Suprapubic skin (tissue), 4 donors: ENCODE measurements at places on chromosomes 3 and 15.

- DNase-seq: no peak
Observed at GRCh38 chr15:27095886-27096624, 125.1 kb downstream of the GABRG3 start.

DNA sequence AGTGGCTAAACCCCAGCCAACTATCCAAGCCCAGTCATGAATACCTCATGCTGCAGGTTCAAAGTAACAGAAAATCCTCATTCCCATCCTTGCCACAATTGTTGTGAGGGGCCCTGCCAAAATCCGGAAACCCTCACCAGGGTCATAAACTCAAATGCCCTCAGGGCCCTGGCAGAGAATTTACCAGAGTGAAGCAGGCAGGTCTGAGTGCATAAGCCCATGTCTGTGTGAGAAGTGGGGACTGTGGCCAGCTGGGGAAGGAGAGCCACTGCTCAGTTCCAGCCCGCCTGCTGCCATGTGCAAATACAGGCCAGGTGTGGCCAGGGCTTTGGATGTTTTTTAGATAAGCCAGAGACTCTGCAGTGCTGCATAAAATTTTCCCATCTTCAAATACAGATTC lies 7.0 kb downstream of the CEP152 start:
- DNase-seq: no peak

DNA sequence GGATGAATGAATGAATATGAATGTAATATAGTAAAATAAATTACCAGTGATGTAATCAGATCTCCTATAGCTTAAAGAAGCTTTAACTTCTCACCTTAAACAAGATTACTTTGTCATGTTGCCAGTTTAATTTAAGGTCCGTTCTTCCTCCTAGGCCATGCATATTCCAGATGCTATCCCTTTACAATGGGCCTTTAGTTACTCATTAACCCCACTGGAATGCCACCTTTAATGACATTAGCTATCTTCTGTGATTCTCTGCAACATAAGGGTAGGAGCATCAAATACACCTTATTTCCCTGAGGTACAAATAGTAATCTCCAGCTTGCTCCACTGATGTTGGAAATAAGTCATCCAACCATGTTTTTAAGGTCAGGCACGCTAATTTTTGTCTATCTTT lies 63.0 kb upstream of the TIMP4 start:
- DNase-seq: no peak

- no peak for DNase-seq
Observed at GRCh38 chr3:48715174-48715800, 1.7 kb downstream of the IP6K2 start.

DNA sequence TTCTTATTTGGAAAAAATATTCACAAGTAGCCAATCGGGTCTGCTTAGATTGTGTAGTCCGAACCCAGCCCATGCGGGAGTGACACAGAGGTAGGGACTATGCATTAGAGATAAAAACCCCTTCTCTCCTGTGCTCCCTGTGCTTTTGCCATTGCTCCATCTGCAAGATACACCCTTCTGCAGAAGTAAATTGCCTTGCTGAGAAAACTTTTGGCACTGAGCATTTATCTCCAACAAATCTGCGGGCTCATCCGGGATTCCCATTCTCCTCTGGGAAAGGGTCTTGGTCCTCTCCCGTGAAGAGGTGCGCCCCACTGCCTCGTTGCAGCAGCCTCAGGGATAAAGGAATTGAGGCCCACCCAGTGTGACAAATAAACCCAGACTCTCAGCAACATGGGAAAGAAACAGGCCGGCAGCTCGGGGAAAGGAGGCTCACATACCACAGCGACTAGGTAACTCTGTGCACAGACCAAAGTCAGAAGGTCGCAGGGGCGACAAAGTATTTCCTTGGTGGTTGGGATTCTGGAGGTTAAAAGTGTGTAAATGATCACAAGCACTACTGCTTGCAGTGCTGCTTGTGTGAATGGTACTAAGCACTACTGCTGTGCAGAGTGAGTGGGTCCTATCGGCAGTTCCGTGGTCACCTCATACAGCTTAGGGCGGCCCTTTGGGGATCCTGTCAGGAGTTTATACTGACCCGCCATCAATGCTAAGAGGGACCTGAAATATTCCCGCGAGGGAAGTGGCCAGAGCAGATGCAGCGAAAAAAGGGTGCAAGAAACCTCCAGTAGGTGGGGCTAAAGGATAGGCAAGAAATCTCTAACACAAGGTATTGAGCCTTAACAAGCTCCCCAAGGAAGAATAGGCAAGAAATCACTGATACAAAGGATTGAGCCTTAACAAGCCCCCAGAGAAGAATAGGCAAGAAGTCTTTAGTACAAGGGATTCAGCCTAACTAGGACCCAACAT lies 54.3 kb downstream of the GSK3B start:
- DNase-seq: no peak

DNA sequence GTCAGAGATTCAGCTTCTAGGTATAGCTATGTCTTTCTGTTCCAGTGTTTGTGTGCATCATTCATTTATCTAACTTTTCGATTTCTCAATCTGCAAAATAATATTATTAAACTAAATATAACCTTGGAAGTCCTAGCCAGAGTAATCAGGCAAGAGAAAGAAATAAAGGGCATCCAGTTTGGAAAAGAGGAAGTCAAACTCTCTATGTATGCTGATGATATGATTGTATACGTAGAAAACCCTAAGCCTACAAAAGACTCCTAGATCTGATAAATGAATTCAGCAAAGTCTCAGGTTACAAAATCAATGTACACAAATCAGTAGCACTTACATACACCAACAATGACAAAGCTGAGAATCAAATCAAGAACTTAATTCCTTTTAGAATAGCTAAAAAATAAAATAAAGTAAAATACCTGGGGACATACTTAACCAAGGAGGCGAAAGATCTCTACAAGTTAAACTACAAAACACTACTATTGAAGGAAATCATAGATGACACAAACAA lies 718.2 kb downstream of the NTRK3 start:
- DNase-seq: no peak

DNA sequence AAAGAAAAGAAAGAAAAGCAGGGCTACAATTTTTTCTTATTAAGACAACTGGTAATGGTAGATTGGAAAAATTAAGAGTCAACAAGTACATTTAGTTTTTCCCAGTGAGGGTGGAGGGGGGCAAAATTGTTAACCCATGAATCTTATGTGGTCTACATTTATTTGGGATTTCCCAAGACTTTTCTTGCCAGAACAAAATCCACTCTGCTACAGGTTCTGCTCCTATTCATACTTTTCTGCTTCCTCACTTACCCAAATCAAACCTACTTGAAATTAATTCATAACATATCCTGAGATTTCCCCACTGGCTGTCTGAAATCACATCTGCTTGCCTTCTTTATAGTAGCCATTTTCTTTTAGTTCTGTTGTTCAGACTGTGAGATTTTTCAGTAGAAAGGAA lies 41.1 kb downstream of the VGLL3 start:
- DNase-seq: no peak

DNA sequence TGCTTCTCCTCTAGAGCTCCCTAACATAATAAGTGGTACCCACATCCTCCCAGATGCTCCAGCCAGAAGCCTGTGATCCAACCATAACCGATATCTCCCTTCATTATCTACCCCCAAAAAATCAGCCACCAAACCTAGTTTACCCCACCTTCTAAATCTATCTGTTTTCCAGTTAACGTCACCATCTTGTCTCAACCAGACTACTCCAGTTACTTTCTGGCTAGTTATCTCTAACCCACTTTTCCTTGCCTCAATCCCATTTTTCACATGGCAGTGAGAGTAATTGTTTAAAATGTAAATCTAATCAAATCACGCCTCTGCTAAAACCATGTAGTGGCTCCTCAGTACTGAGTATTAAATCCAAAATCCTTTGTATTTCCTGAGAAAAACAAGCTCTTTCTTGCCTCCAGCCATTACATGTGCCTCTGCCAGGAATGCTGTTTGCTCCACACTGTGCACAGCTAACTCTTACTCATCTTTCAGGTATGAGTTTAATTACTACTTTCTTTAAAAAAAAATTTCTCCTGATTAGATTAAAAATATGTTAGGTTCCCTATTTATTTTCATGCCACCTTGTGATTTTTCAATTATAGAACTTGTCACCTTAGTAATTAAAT lies 15.4 kb downstream of the CCDC54 start:
- no peak for DNase-seq

GRCh38 chr3:3194861-3195260 lies 15.4 kb upstream of the CRBN start:
- no peak for DNase-seq

DNA sequence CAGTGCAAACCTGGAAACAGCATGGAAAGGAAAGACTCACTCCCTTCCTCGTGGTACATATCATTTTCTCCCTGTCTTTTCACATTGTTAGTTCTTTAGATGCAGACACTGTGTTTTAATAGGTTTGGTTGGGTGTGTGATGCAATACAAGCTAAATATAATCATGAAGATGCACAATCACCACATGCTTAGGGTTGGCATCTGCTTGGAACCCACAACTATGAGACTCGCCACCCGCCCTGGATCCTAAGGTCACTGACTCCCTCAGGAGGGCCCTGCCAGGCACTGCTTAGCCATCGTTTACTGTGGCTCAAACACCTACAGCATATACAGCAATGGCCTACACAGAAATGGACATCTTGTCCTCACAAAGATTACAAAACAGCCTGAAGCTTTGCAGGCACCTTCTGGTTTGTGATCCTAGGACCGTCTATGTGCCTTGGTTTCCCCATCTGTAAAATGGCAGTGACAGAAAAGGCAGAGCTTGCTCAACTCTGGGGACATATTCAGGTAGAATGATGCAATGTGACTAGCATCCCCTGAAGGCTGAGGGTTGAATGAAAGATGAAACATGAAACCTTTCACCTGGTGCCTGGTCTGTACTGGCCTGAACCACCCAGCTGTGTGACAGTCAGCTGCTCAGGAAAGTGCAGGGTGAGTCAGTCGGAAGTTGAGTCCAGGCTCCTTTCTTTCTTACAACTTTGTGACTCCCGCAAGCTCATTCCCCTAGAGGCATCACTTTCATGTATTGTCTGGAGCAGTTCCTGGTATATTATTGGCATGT lies 123.6 kb upstream of the PFN2 start:
- no peak for DNase-seq

GRCh38 chr3:104519468-104520227 lies 847.1 kb upstream of the ALCAM start:
- DNase-seq: no peak

DNA sequence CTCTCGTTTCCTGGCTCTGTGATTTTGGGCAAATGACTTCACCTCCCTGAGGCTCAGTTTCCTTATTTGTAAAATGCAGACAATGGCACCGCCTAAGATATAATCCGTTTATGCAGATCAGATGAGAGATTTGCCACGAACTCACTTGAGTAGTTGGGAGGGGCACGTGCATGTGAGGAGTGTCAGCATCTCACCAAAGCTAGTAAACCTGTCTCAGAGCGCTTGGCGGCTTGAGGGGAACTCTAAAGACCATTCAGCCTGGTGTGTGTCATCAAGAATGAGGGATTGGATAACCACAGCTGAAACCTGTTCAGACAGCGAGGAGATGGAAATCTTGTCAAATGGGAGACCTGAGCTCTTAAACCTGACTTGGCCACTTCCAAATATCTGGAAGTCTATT lies 48.7 kb downstream of the BDH1 start:
- no peak for DNase-seq

GRCh38 chr3:52046186-52046901 lies 10.0 kb downstream of the DUSP7 start:
- no peak for DNase-seq

- no peak for DNase-seq
Observed at GRCh38 chr3:55203546-55203945, 275.7 kb upstream of the LRTM1 start.

DNA sequence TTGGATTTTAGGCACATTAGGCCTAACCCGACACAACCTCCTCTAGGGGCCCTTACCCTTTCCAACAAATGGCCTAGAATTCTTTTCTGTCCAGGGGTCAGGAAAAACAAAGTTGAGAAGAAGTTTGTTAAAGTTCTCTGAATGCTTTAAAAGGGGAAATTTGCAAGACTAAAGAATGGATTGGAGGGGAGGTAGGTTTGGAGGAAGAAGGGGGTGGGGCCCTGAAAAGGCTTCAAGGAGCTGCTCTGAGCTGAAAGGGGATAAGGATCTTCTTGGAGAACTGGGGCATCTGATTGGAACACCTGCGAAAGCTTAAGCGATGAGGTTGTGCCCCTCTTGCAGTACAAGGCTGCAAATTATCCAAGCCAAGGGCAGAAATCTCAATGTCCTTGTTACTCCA lies 3.9 kb upstream of the SENP2 start:
- no peak for DNase-seq

DNA sequence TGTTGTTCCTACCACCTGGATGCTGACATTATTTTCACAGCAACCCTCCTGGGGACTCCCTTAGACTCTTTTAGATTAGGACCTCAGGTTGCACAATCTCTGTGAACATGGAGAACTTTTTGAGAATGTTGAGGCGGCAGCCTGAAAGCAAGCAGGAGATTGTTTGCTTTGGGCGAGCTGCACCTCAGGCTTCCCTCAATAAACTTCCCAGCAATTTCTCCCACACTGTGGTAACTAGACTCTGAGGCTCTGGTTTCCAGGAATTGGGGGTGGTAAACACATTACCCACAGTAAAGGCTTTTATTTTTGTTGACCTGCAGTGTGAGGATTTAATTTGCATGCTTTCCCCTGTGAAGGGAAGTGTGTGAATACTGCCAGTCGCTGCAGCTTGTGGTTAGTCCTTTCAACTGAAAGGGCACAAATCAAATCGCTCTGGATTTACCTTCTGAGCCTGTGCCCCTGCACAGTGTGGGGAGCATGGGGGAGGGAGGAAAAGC lies 35.2 kb upstream of the SIAH2 start:
- no peak for DNase-seq

DNA sequence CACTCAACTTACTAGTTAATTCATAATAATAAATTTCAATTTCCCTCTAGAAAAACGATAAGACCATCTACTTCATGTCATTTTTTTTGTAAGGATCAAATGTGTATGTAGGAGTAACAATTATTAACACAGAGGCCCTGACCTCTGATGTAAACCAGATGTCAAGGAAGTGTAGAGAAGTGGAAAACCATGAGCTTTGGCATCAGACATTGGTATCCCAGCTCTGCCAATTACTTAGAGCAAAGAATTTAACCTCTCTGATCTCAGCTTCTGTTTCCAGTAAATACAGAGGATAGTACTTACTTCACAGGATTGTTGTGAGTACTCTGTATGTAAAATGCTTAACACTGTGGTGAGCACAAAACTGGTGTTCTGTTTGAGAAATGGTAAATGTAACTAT lies 17.5 kb downstream of the AQR start:
- DNase-seq: no peak

DNA sequence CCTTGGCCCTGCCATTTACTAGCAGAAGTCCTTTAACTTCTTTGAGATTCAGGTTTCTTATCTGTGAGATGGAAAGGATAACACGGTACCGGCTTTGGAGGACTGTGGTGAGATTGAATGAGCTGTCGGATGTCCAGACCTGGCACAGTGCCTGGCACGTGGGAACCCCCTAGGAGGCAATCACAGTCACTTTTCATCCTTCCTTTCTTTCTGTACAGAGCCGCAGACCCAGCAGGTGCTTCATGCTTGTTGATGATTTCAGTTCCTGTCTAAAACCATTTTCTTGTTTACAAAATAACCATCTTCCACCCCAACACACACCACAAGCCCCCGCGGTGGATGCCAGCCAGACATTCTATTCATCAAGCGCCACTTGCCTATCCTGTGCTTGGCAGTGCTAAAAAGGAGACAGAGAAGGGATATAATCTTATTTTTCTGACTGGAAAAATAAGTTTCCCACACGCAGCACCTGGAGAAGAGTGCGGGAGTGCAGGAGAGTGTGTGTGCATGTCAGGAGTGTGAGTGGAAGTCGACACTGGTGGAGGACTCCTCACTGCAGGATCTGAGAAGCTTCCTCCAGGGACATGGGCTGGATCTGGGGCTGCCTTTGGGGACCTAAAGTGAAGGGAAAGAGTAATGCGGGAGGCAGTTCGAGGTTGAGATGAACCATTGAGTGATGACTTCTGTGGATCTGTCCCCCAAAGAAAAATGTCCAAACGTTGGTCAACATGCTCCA lies 85.7 kb downstream of the ST6GAL1 start:
- no peak for DNase-seq
